ENCODE measurements at places on chromosomes 3 and 15.

DNA sequence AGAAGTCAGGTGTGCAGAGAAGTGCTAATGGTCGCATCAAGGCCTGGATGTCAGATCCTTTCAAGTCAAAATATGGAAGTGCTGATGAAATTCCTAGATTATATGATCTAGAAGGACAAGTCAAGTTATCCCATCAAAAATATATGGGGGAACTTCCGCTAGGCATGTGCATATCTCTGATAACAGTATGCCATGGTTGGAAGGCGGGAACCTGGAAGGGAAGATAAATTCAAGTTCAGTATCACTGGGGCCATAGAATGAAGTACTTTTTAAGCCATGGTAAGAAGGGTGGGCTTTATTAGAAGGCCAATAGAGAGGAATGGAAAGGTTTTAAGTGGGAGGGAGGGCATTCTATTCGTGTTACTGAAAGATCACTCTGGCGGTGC lies 38.3 kb downstream of the MITF start:
- no peak for DNase-seq
- H3K36me3 ChIP-seq = no peaks in the 10 kb centered on the region
- H3K4me3 ChIP-seq = no peak overlapping the region

- no peak for DNase-seq
- H3K27me3 ChIP-seq = no peaks in the 10 kb centered on the region
- H3K4me3 ChIP-seq = no peak overlapping the region
These were observed 43.0 kb upstream of the MEIS2 start for GRCh38 chr15:37143351-37143750.

GRCh38 chr15:89171136-89172072 lies 50.0 kb downstream of the RLBP1 start:
- H3K36me3 ChIP-seq = no peaks in the 10 kb centered on the region
- peak; percentile 93 for DNase-seq
- H3K4me3 ChIP-seq = no peak overlapping the region
- no peaks in the 10 kb centered on the region for H3K27me3 ChIP-seq

DNA sequence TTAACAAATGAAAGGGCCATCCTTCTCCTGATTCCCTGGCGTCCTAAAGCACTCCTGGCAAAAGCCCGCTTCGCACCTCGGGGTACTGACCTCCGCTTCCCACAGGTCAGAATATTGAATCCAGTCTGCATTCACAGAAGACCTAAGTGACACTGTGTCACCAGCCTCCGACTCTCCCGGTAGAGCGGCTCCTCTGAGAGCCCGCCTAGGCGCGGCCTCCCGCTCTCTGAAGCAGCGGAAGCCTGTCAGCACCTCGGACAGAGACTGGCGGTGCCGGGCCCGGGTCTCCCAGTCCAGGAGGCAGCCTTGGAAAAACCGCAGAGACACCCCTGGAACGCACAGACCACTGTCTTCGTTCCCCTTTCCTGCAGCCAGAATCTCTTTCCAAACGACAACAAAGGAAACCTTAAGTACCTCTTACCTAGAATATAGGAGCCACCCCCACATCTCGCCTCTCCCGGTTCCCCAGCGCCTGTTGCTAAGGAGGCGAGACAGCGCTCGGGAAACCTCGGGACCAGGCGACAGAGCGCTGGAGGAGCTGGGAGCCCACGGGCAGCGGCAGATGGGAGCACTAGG lies 1.2 kb downstream of the GABRB3 start:
- peak; percentile 93 for DNase-seq
- H3K36me3 ChIP-seq = no peaks in the 10 kb centered on the region
- no peaks in the 10 kb centered on the region for H3K27me3 ChIP-seq
- H3K27ac ChIP-seq = no peak overlapping the region
- H3K4me3 ChIP-seq = peak overlapping the region; percentile 72

DNA sequence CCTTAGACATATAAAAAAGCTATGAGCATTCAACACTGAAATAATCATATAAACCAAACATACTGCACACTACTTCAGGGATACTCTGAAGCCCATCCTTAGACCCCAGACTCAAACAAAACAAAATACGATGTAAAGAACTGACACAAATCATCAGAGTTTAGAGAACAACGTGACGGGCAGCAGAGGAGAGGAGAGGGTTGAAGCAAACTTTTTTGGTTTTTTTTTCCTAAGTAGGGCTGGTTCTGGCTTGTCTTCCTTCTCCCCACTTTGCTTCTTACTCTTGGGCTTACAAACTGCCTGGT lies 34.7 kb downstream of the GAP43 start:
- no peaks in the 10 kb centered on the region for H3K27me3 ChIP-seq
- H3K36me3 ChIP-seq = no peaks in the 10 kb centered on the region
- peaks cover 5% of the 10 kb centered on the region for H3K4me1 ChIP-seq
- H3K27ac ChIP-seq = peak overlapping the region; percentile 82
